ENCODE measurements at places on chromosomes 4 and X.

DNA sequence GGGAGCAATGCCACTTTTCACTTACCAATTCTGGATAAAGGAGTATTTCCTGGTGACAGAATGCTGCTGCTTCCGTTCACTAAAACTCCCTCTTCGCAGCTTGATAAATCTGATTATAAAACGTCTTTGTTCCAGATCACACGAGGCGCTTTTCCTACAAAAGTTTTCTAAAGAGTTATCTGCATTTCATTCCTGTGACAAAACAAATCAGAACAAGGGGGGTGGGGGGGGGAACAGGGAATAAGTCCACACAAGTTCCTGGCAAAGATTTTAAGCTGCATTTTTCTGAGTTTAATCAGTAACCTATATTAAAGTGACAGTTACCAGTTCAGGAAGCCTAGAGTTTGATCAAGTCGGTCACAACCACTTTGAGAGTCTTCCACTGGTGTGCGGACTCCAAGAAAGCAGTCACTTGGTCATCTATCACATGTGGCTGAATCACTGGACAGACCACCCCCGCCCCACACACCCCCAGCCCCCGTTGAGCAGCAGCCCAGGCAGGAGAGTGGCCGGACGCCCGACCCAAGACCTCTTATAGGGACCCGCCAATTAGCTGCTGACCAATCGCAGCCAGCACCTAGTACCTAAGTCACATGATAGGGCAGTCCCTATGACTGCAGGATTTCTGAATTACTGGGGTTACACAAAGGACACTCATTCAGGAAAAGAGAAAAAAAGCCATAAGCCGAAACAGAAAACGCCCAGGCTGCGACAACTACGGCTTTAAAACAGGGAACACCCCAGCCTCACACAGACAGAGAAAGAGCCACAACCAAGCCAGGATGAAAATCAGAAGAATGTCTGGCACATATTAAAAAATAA, 569.3 kb upstream of the DIPK2B start:
- peak; percentile 32 for DNase-seq

GRCh38 chrX:68830419-68831404, 1.9 kb downstream of the EFNB1 start:
- no peak for DNase-seq

DNA sequence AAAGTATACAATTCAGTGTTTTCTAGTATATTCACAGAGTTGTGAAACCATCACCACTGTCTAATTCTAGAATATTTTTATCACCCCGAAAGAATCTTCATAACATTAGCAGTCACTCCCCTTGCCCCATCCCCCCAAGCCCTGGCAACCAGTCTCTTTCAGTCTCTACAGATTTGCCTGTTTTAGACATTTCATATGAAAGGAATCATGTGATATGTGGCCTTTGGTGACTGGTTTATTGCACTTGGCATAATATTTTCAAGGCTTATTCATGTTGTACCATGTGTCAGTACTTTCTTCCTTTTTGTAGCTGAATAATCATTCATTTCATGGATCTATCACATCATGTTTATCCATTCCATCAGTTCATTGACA, 371.7 kb downstream of the AFF2 start:
- no peak for DNase-seq

GRCh38 chr4:71466775-71467174, 128.0 kb downstream of the SLC4A4 start:
- DNase-seq, result no peak

- DNase-seq, result no peak
Measured at GRCh38 chr4:164215113-164215741, 538.7 kb upstream of the SMIM31 start.

GRCh38 chr4:105198541-105198940, 51.9 kb downstream of the TET2 start:
- DNase-seq, result no peak

DNA sequence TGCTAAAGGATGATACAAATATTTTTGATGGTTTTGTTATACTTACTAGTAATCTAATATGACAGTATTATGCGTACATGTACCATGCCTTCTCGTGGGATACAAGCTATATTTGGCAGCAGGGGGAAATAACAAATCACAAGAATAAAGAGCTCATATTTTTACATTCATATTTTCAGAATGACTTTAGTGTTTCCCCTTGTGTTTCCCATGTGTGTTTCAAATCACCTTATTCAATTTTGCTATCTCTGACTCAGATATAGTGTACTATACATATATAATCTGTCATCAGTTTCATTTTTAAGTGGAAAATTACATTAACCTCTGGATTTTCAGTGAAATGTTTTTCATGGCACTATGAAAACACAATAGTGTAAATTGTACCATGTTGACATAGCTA, 146.8 kb downstream of the RPA4 start:
- DNase-seq, result no peak

- no peak for DNase-seq
Measured at GRCh38 chr4:853416-853781, 27.5 kb upstream of the CPLX1 start.

DNA sequence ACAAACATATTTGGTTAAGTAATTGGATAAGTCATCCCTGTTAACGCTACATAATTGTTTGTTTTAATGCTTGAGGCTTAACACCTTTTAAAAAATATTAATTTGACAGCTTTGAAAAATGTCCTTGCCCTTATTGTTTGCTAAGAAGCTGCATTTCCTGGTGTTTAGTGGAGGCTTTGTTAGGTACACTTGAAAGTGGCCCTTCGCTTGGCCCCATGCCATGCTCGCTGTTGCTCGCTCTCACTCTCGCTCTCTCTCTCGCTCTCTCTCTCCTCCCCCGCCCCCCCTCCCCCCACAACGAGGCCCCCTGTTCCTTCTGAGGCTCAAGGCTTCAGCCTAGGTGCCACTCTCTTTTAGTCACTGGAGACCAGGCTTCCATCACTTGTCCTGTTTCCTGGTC, 139.6 kb downstream of the DCLK2 start:
- no peak for DNase-seq

GRCh38 chrX:118510111-118510510, 14.5 kb downstream of the DOCK11 start:
- DNase-seq, result no peak

- DNase-seq, result no peak
Measured at GRCh38 chrX:110536816-110537215, 178.2 kb downstream of the RTL9 start.

GRCh38 chrX:153646620-153647373, at the start of gene DUSP9:
DUSP9 (plus strand) TSS chrX:153647203; CDS start chrX:153647954, 751 bp downstream.
- DNase-seq, result no peak

DNA sequence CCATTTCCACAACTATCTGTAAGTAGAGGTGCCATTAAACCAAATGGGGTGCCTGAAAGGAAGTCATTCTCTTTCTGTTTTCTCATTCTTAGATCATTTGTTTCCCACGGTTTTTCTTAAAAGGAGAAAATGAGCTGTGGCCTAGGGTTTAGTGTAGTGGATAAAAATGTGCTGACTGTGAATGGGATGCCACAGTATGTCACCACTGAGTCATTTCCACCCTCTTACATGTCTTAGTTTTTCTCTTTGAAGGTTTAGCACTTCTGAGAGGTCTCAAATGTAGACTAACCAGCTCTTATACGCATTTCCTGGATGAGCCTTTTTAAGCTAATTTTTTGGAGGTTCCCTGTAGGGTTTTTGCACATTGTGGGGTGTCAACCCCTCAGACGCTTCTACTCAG, 244.5 kb upstream of the SPANXN1 start:
- DNase-seq, result no peak

- DNase-seq, result peak; percentile 1
Measured at GRCh38 chr4:105637408-105638176, 70.9 kb downstream of the INTS12 start.

GRCh38 chrX:55919367-55920221, 202.0 kb downstream of the RRAGB start:
- DNase-seq, result no peak

GRCh38 chr4:67568820-67569219, 10.3 kb downstream of the STAP1 start:
- no peak for DNase-seq

DNA sequence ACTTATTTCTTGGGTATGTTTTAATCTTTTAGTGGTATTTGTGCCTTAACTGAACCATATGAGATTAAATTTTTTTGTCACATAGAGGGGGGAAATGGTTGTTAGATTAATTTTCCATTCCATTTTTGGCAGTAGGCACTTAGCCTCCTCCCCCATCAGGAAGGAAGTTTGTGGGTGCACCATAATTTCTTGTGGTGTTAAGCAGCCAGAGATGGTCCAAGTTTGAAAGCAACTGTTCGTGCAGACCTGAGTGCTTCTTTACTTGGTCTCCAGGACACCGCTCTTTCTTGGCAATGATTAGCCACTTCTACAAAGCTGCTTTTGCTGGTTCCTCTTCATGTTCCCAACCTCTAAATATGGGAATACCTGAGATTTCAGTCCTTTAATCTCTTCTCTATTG, 92.7 kb upstream of the RPL34 start:
- no peak for DNase-seq

GRCh38 chrX:70411475-70411874, 11.6 kb upstream of the GDPD2 start:
- DNase-seq, result no peak

DNA sequence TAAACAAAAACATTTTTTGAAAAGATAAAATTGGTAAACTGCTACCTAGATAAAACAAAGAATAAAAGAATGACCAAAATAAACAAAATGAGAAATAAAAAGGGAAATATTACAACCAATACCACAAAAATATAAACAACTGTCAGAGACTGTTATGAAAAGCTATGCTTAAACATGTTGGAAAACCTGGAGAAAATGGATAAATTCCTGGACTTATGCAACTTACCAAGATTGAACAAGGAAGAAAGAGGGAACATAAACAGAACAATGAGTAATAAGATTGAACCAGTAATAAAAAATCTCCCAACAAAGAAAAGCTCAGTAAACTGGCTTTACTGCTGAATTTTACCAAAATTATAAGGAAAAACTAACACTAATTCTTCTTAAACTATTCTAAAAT, 518.7 kb downstream of the GRXCR1 start:
- DNase-seq, result no peak

- DNase-seq, result no peak
Measured at GRCh38 chr4:64539234-64539849, 130.1 kb upstream of the TECRL start.

DNA sequence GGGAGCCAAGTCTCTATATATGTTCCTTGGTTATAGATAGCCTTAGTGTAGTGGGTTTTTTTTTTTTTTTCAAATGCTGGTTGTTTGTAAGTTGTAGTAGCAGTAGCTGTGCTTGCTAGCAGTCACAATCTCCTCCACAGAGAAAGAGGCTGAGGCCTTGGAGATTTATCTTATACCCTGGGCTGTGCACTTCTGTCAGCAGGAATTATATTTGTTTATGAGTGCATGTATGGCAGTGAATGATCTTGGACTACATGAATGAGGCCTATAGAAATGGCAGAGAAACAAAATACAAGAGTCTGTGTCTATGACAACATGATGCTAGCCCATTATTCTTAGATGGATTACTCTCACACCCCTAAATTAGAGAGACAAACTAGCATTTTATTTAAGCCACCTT, 1674.2 kb upstream of the ADGRL3 start:
- no peak for DNase-seq

- no peak for DNase-seq
Measured at GRCh38 chrX:41519468-41519867, 72.3 kb downstream of the NYX start.

GRCh38 chrX:136666088-136666487, 18.1 kb downstream of the CD40LG start:
- DNase-seq, result no peak

- DNase-seq, result no peak
Measured at GRCh38 chr4:156568041-156568440, 403.6 kb downstream of the PDGFC start.

GRCh38 chrX:650324-650723, 19.7 kb downstream of the SHOX start:
- DNase-seq, result no peak

GRCh38 chr4:85672116-85672515, 197.2 kb downstream of the ARHGAP24 start:
- no peak for DNase-seq

DNA sequence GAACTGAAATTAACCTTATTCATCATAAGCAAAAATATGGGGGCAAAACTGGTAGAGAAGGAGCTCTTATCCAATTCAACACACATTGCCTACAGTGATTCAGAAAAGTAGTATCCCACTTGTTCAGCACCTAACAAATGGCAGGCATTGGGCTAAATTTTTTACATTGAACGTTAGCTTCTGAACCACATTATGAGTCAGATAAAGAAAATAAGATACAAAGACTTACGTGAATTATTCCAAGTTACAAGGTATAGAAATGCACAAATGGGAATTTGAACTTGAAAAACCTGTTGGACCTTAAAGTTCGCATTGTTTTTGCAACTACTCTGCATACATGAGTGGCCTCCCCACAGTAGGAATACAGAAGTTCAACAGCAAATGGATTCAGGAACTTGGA, 210.6 kb downstream of the LDB2 start:
- no peak for DNase-seq

GRCh38 chr4:111992351-111993168, 152.7 kb upstream of the FAM241A start:
- no peak for DNase-seq

DNA sequence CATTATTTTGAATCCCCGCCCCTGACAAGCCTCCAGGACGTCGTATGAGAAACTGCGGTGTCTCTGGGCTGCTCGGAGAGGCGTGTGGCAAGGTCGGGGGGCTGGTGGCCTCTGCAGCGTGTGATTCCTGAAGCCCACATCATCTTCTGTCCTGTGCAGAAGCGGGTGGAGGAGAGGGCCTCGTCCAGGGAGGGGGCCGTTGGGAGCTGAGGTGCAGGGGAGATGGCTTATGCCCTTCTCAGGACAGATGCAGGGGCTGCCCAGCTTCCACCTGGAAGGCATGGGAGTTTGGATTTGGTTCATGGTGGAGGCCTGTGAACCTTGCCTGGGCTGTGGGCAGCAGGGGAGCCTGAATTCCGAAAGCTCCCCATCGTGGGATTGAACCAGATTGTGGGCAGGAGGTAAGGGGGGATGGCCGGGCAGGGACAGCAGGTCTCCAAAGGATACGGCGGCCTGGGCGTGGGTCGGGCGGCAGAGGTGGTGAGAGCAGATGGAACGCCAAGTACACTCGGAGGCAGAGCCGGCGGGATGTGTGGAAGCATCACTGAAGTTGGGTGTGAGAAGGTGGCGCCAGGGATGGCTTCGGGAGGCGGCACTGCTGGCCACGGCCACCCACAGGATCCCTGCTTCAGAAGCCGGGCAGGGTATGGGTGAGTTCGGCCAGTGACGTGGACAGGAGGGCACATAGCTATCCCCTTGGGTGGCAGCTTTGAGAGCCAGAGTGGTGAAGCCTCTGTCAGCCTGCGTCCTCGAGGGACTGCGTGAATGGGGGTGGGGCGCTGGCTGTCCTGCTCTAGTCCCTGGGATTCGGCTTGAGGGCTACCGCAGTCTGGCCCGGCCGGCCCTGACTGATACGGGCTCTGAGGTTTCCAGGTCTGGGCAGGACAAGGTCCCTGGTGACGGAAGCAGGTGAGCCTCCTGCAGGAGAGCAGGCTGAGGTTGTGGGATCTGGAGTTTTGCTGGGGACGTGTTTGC, 76.3 kb upstream of the ADRA2C start:
- no peak for DNase-seq

DNA sequence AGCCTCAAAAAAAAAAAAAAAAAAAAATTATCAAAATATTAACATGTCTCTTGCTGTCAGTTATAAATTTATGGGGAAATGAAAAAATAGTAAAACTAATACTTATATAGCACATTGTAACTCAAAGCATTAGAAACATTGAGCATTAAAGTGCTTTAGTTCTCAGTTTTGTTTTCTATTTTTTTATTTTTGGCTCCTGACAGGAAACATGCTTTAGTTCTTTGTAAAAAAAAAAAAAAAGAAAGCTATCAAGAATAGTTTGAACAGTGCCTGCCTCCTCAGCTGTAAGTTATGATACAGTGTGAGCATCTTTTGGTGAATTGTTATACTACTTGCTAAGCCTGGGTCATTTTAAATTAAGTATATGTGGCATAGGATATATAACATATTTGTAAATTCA, 5.1 kb upstream of the CENPC start:
- DNase-seq, result no peak

GRCh38 chr4:38290366-38290765, 330.2 kb downstream of the PTTG2 start:
- DNase-seq, result no peak

All from stimulated activated CD4-positive, alpha-beta T cell treated with anti-CD3 and anti-CD28 coated beads, Interleukin-12 subunit alpha, Interleukin-12 subunit beta, amount 100 ng/mL, for 4 hours (primary cell).